ENCODE measurements at places on chromosomes 5 and 9. TPM values are rescaled to one million over a fixed set of nuclear protein-coding genes. Genes with fewer than 3 reads are reported as not detected.

Gene SPATA31A6
- polyA plus RNA-seq, result not detected

GRCh38 chr9:97560851-97561250 lies 59.4 kb downstream of the TMOD1 start:
- DNase-seq, result no peak

GRCh38 chr9:37994639-37995347 lies 74.2 kb downstream of the SHB start:
- DNase-seq, result peak; percentile 90

DNA sequence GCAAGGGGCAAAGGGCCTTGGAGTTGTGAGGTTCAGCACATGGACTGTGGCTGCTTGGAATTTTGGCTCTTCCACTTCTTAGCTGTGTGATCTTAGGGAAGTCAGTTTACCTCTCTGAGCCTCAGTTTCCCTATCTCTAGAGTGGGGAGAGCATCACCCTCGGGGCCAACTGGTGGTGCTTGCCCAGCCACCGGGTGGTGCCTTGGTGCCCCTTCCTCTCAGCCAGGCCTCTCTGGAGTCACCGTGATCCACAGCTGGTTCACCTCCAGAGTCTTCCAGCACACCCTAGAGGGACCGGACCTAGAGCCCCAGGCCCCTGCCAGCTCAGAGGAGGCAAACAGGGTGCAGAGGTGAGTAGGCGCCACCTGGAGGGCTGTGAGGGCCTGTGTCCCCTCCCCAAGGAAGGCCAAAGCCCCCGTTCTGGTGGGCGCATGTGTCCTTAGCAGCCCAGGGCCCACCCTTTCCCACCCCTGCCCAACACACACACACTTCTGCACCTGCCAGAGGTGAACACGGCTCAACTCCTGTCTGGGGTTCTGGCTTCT lies 7.7 kb downstream of the ADGRD2 start:
- DNase-seq, result no peak

DNA sequence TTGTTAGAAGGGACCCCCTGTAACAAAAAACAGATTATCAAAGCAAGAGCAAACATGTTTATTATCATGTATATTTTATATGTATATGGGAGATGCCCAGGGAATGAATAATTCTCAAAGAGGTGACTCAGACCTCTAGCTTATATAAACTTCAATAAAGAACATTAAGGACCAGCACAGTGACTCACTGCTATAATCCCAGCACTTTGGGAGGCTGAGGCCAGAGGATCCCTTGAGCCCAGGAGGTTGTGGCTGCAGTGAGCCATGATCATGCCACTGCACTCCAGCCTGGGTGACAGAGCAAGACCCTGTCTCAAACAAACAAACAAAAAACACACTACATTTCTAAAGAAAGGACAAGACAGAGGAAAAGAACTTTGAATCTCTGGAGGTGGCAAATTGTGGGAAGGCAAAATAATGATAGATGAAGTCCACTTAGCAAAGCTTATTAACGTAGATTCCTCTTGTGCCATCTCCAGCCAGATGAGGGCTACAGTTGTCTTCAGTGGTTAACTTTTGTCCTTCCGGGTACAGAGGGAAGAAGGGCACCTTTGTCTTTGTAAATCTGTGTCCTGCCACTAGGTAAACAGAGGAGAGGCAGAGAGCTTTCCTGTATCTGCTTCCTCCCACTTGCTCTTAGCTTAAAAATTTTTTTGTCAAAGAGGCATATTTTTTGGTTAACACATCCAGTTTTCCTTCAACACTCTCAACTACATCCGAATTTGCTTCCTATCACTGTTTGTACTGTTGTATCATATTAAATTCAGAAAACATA lies 7.5 kb upstream of the RFK start:
- DNase-seq, result no peak

DNA sequence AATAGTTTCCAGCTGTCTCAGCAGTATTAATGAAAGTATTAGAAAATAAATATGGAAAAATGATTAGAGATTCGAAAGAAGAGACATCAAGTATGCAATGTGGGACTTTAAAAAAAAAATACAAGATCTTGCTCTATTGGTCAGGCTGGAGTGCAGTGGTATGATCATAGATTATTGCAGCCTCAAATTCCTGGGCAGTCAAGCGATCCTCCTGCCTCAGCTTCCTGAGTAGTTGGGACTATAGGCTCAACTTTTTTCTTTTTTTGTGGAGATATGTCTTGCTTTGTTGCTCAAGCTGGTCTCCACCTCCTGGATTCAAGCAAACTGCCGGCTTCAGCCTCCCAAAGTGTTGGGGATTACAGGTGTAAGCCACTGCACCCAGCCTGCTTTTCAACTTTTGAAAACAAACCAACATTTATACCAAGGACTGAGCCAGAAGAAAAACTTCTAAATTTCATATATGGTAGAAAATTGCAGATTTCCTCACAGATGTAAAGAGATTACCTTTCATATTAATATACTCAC lies 323.1 kb downstream of the ADGRV1 start:
- no peak for DNase-seq

Gene DMRT2
- 25.8 TPM for polyA plus RNA-seq
